Stimulated activated CD8-positive, alpha-beta memory T cell treated with anti-CD3 and anti-CD28 coated beads, Interleukin-2, amount 100 ng/mL, for 1 hour (primary cell): ENCODE measurements at places on chromosomes 2 and 18.

DNA sequence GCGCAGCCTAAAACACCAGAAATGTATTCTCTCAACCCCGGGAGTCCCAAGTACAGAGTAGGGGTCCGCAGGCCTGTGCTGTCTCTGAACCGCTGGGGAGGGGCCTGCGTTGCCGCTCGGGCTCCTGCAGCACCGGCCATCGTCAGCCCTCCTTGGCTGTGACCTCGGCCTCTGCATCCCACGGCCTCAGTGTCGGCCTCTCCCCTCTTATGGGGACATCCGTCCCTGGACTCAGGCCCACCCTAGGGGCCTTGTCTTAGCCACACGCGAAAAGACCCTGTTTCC lies 50.5 kb downstream of the KCNG2 start:
- DNase-seq, result no peak

- no peak for DNase-seq
Measured at GRCh38 chr2:50641633-50642032, 390.3 kb downstream of the NRXN1 start.

DNA sequence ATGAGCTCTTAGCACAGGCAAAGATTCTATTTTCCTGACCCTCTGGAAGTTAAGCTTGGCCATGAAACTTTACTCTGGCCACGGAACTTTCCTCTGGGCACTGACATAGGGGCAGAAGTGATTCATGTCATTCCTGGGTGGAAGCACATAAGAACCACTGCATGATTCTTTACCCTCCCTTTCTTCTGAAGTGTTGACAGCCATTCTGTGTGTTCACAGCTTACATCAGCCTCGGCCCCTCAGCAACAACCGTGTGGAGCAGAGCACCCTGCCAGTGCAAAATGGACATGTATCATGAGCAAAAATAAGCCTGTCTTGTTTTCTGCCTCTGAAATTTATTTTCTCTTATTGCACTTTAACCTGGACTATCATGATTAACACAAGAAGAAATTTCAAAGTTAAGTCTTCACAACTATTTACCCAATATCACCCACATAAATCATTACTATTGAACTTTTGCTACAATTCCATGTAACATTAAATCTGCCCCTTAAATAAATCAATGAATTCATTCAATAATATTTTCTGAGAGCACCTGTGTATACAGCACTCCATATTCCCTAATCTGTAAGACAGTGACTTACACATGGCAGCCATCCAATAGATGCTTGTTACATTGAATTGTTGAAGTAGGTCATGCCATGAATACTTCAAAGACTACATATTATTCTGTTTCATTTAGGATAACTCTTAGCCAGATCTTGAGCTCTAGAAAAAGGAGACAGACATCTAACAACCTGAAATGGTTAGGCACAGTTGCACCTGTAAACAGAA lies 531.9 kb downstream of the IRS1 start:
- DNase-seq, result no peak

GRCh38 chr18:79862562-79862961 lies 64.8 kb downstream of the KCNG2 start:
- DNase-seq, result no peak

- no peak for DNase-seq
Measured at GRCh38 chr18:13231151-13231550, 12.6 kb downstream of the LDLRAD4 start.

GRCh38 chr18:35185771-35186170 lies 55.1 kb upstream of the ZNF397 start:
- no peak for DNase-seq
